Natural killer cell treated with Interleukin-12 subunit alpha and Interleukin-12 subunit beta and Interleukin-15 and Interleukin-18, amount 100 ng/mL, for 72 hours (primary cell): ENCODE measurements at places on chromosomes 7 and 10.

GRCh38 chr7:134781171-134781570, 1.7 kb downstream of the CALD1 start:
- peaks cover 34% of the 10 kb centered on the region for H3K27me3 ChIP-seq
- H3K4me1 ChIP-seq = no peaks in the 10 kb centered on the region
- H3K27ac ChIP-seq = no peak overlapping the region
- no peaks in the 10 kb centered on the region for H3K36me3 ChIP-seq
- no peak overlapping the region for H3K4me3 ChIP-seq
- no peak for DNase-seq

- peaks cover 4% of the 10 kb centered on the region for H3K36me3 ChIP-seq
- no peak for DNase-seq
- H3K27ac ChIP-seq = no peak overlapping the region
Observed at GRCh38 chr7:133957845-133958244, 169.3 kb upstream of the LRGUK start.

- peak; percentile 25 for DNase-seq
- no peaks in the 10 kb centered on the region for H3K36me3 ChIP-seq
- no peak overlapping the region for H3K27ac ChIP-seq
Observed at GRCh38 chr10:78176320-78177317, 143.0 kb downstream of the RPS24 start.

GRCh38 chr10:44419790-44420549, 35.1 kb upstream of the CXCL12 start:
- no peaks in the 10 kb centered on the region for H3K36me3 ChIP-seq
- no peak overlapping the region for H3K4me3 ChIP-seq
- H3K27ac ChIP-seq = no peak overlapping the region
- H3K27me3 ChIP-seq = peaks cover 8% of the 10 kb centered on the region
- DNase-seq = no peak

DNA sequence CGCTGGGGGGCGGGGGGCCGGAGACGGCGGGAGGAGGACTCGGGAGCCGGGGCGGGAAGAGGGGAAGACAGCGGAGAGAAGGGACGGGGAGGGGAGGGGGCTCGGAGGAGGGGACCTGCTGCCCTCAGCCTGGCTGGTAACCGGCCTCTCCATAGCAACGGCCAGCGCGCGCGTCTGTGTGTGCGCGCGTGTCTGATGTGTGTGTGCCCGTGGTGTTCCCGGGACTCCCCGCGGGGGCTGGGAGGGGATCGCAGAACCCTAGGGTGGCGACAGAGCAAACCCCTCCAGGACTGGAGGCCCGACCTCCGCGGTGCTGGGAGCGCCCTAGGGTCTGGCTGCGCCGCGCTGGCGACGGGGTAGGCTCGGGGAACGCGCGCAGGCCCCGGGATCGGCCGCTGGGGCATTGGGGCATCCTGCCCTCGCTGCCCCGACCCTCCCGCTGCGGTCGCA, 356.3 kb downstream of the DNAJB6 start:
- H3K27me3 ChIP-seq = peaks cover 8% of the 10 kb centered on the region
- no peaks in the 10 kb centered on the region for H3K4me1 ChIP-seq
- H3K36me3 ChIP-seq = no peaks in the 10 kb centered on the region
- DNase-seq = peak; percentile 55
- H3K4me3 ChIP-seq = no peak overlapping the region
